ENCODE measurements at places on chromosomes 6 and 20. TPM values are rescaled to one million over a fixed set of nuclear protein-coding genes. Genes with fewer than 3 reads are reported as not detected.

FAM209B gene
- not detected for total RNA-seq

SLC22A7 gene
- total RNA-seq = not detected

KIF13A gene
- 83.4 TPM for total RNA-seq

C6orf52 gene
- not detected for total RNA-seq

NFATC2 gene
- total RNA-seq = 10.7 TPM

CUL7 gene
- 10.2 TPM for total RNA-seq

TSBP1 gene
- not detected for total RNA-seq

SLC44A4 gene
- 0.33 TPM for total RNA-seq

VPS16 gene
- 28.9 TPM for total RNA-seq

TMEM170B gene
- total RNA-seq = 1.1 TPM

KIAA1755 gene
- total RNA-seq = not detected

SGK2 gene
- not detected for total RNA-seq

TMEM244 gene
- total RNA-seq = not detected

CTCFL gene
- total RNA-seq = not detected

SLC17A1 gene
- total RNA-seq = not detected

PLCB4 gene
- total RNA-seq = 0.13 TPM

COL19A1 gene
- not detected for total RNA-seq

PDE10A gene
- 6.1 TPM for total RNA-seq

DEFB125 gene
- not detected for total RNA-seq

CST4 gene
- 0.25 TPM for total RNA-seq

SIRPG gene
- not detected for total RNA-seq

CLDN20 gene
- not detected for total RNA-seq

TNXB gene
- 3.3 TPM for total RNA-seq

WFDC10B gene
- total RNA-seq = not detected

TP53TG5 gene
- not detected for total RNA-seq

STX11 gene
- 26.5 TPM for total RNA-seq

MMP24 gene
- total RNA-seq = 0.44 TPM

CALHM6 gene
- total RNA-seq = not detected

NOX3 gene
- not detected for total RNA-seq

PRRC2A gene
- 95.7 TPM for total RNA-seq

SNAP25 gene
- total RNA-seq = 0.73 TPM

KIF6 gene
- total RNA-seq = 0.10 TPM

AIF1 gene
- not detected for total RNA-seq

BNIP5 gene
- total RNA-seq = not detected

BMP7 gene
- not detected for total RNA-seq

RGS17 gene
- 3.4 TPM for total RNA-seq

THEMIS gene
- total RNA-seq = not detected

PNLDC1 gene
- 0.27 TPM for total RNA-seq

PCK1 gene
- total RNA-seq = not detected

TMEM217 gene
- total RNA-seq = 7.8 TPM
